ENCODE measurements at places on chromosomes 6 and 20.

GRCh38 chr6:133983099-133983939 lies 30.3 kb downstream of the TBPL1 start:
- peak; percentile 73 for DNase-seq

GRCh38 chr20:50113420-50114224 lies 672 bp upstream of the UBE2V1 start:
- no peak for DNase-seq

DNA sequence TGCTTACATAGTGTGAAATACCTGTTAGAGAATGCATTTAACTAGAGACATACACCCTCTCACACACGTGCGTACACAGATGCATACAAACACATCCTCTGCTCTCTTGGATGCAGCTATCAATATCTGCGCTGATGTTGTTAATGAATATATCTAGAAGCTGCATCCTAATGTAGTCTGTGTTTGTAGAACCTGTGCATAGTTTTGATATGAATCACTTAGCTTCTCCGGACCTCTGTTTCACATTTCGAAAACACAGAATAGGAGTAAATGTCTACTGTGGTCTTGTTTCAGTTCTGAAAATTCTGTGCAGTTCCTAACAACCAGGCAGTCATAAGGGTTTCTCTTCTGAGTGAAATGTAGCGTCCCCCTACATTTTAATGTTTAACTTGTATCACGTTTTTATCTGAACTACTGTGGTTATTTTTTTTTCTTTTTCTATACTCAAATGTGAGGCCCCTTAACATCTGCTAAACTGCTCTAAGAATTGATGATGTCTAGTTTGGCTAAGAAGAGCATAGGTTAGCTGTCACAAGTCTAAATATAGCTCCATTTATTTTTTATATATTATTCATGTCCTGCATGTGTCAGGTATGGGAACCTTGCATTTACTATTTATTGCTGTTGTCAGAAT lies 254.5 kb downstream of the TMEM242 start:
- DNase-seq = no peak

DNA sequence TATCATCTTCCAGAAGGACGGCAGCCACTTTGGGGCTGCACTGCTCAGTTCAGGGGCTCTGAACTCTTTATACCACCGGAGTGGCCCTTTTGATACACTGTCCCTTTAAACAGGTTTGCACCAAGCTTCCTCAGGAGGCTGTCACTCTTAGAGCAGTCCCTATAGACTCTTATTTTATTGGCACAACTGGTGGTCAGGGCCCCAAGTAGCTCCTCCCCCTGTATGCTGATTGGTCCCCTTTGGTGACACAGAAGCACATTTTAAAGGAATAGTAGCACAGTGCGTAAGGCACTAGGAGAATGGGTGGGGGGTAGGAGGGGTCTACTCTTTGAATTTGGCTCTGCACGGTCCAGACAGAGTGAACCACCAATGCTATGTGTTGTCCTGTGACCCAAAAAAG lies 122.6 kb upstream of the MLN start:
- no peak for DNase-seq

- peak; percentile 82 for DNase-seq
Measured at GRCh38 chr6:4336778-4337442, 201.5 kb upstream of the ECI2 start.

DNA sequence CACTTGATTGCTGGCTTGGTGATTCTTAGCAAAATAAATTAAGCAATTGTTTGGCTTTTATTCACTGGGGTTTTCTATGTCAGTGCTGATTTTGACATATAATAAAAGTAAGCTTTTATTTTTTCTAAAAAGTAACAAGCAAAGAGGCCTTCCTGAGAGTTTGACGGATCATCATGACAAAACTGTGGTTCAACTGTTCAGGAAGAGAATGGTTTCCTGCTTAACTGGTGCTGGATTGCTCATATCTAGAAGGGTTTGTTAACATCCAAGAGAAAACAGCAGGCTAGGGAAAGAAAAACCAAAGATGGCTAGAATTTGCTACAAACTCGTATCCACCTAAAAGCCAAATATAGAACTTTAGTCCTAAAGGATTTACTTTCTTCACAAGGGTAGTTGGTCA lies 21.2 kb downstream of the SERPINB1 start:
- no peak for DNase-seq

- no peak for DNase-seq
Measured at GRCh38 chr20:61328911-61329558, 77.0 kb downstream of the CDH4 start.

DNA sequence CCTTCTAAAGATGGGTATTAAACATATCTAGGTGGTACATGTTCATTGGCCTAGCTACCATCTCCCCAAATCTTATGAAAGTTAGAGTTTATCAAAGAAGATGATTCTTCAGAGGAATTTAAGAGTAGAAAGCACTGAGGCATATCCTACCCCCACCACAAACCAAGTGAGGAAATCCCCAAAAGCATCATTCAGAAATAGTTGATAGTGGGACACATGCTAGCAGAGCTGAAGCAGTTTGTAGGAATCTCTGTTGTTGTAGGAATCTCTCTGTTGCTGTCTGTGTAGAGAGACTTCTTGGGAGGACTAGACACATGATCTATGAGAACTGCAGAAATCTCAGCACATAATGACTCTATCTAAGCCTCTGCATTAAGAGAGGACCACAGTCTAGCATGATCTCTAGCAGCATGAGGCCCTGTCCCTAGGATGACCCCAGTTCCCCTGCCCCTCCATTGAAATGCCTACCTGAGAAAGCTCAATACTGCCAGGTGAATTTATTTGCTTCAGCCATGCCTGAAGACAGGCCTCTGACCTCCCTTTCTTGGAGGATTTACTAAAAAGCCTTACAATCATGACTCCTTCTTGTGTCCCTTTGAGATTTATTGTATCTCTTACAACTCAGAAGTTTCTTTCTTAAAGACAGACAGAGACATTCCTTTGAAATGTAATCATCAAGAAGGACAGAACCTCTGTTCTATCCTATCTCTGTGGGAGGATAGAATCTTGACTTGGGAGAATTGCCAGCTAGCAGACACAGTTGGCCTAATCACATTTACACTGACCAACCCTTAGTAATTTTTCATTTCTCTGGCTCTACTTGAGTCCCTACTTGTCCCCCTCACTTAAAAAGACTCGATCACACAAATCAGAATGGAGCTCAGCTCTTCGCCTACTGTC lies 582.4 kb downstream of the PHF3 start:
- peak; percentile 81 for DNase-seq

- DNase-seq = no peak
Measured at GRCh38 chr6:24660105-24660504, 6.6 kb downstream of the TDP2 start.

GRCh38 chr6:20313051-20313450 lies 88.6 kb upstream of the E2F3 start:
- DNase-seq = no peak

DNA sequence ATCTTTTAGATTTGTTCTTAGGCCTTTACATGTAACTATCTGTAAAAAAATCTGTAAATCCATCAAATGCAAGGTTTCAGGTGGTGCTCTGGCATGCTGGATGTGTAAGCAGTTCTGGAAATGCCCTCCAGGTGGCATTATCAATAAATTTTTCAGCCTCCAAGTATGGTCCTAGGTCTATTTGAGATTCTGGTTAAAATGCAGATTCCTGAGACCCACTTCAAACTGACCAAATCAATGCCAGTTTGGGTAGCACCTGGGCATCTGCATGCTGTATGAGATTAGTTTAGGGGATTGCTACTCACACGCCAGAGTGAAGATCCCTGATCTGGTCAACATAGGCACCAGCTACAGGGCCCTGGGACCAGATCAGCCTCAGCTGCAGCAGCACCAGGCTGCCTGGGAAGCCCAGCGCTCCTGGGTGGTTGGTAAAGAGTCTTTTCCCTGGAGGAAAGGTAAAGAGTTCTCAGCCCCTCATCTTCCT lies 507.3 kb upstream of the CITED2 start:
- DNase-seq = peak; percentile 31

- DNase-seq = no peak
Measured at GRCh38 chr6:54601600-54602300, 244.8 kb upstream of the FAM83B start.

GRCh38 chr6:30155520-30156261 lies 5.3 kb downstream of the TRIM10 start:
- no peak for DNase-seq

- peak; percentile 56 for DNase-seq
Measured at GRCh38 chr20:36919715-36920333, 31.7 kb downstream of the SAMHD1 start.

- DNase-seq = peak; percentile 76
Measured at GRCh38 chr6:116557893-116558292, 4.3 kb downstream of the CALHM4 start.

- no peak for DNase-seq
Measured at GRCh38 chr6:46039646-46040045, 24.0 kb upstream of the CLIC5 start.

GRCh38 chr6:44432726-44433125 lies 45.2 kb downstream of the CDC5L start:
- no peak for DNase-seq

- DNase-seq = no peak
Measured at GRCh38 chr6:116010386-116010785, 50.3 kb downstream of the FRK start.

GRCh38 chr6:47157653-47158219 lies 115.6 kb upstream of the ADGRF1 start:
- DNase-seq = no peak

- DNase-seq = no peak
Measured at GRCh38 chr6:88741939-88742338, 221.5 kb downstream of the RNGTT start.

- no peak for DNase-seq
Measured at GRCh38 chr6:98828941-98829411, 5.4 kb upstream of the POU3F2 start.

GRCh38 chr6:72861059-72861458 lies 239.2 kb downstream of the KCNQ5 start:
- DNase-seq = no peak

DNA sequence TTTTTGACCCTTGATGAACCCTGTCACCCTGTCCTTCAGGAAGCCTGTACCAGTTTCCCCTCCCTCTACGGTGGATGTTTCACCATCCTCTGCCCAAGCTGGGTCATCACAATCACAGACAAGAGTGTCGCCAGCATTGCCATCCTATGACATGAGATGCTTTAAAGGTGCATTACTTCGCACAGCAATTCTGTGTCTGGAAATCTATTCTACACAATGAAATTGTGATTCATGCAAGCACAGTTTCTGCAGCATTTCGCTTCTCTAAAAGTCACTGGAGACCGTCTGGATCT lies 2.5 kb upstream of the ULBP2 start:
- no peak for DNase-seq

DNA sequence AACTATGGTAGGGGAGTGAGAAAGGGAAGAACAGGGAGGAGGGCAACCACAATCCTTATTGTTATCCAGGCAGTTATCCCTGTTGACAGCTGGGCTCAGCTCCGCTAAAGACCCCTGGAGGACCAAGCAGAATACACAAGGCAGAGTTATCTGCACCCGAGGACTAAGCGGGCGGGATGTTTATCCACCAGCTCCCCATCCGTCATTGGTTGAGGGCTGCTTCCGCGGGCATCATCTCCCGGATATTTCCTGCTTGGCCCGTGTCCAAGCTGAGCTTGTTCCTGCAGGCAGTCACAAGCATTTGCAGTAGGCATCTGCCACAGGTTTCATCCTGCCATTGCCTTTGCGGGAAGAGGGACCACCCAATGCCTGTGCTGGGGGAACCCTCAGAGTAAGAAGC lies 102.1 kb downstream of the DLGAP4 start:
- no peak for DNase-seq

- no peak for DNase-seq
Measured at GRCh38 chr6:107435798-107436197, 23.6 kb downstream of the PDSS2 start.

Measured in RCC 7860 (cell line).